ENCODE measurements at places on chromosomes 5 and 9.

DNA sequence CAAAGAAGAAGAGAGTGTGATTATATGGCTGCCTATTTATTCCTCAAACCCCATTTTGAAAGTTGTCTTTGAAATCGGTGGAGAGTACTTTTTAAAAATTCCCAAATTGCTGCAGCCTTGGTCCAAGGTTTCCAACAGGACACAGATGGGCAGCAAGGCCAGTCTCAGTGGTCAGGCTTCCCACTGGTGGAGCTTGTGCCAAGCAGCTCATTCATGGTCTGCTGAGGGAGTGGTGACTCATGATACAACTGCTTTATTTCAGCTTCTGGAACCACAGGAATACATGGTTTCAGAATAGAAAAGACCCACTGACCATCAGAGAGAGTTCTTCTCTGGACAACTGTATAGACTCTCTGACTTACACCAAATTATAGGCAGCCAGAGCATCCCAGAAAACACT, 673.1 kb upstream of the KLF4 start:
- no peak for DNase-seq

- DNase-seq: no peak
Observed at GRCh38 chr9:69980041-69980440, 63.6 kb upstream of the MAMDC2 start.

GRCh38 chr9:126341902-126342301, 15.3 kb downstream of the MVB12B start:
- DNase-seq: no peak

DNA sequence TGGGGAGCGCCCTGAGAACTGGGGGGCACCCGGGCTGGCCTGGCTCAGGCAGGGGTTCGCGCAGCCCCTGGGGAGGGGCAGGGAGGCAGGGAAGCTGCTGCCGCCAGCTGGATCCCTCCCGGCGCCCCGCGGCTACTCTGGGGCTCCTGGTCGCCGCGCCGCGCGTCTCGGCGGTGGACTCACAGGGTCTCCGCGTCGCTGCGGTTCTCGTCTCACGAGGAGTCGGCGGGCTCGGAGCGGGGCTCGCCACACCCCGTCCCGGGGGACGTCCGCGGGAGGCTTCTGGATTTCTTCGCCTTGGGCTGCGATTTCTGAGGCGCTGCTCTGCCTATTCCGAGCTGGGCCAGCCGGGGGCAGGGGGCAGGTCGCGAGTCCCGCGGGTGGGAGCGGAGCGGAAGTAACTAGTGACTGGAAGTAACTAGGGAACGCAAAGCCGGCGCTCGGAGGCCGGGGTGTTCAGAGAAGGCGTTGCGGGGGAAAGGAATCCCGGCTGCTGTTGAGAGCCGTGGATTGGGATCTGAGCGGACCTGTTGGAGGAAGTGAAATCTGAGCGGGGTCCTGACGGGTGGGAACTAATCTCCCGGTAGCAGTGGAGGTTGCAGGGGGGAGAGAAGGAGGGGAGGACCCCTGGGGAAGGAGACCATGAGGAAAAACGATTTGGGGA, 511 bp downstream of the CYSTM1 start:
- DNase-seq: no peak

- no peak for DNase-seq
Observed at GRCh38 chr5:173645890-173646574, 29.6 kb upstream of the BOD1 start.

- no peak for DNase-seq
Observed at GRCh38 chr5:65141493-65141892, 340.2 kb downstream of the ADAMTS6 start.

DNA sequence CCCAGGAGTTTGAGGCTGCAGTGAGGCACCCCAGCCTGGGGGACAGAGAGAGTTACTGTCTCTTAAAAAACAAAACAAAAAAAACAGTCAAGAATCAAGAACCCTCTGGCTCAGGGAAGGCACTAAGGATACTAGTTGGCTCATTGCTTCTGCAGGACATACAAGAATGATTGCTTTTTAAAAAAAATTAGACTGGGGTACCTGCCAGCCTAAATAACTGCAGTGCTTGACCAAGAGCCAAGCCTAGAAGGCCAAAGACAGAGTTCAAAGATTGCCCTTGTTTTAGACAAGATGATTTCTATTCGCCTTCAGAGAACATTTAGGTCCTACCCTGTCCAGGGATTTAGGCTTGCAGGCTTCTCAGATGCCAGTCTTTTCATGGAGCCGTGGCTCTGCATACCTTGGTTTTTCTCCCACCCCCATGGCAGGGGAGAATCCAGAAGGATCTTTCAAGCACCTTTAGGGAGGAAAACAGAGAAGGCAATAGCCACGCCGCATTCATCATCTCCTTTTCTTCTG, 93.7 kb upstream of the IL6ST start:
- no peak for DNase-seq

DNA sequence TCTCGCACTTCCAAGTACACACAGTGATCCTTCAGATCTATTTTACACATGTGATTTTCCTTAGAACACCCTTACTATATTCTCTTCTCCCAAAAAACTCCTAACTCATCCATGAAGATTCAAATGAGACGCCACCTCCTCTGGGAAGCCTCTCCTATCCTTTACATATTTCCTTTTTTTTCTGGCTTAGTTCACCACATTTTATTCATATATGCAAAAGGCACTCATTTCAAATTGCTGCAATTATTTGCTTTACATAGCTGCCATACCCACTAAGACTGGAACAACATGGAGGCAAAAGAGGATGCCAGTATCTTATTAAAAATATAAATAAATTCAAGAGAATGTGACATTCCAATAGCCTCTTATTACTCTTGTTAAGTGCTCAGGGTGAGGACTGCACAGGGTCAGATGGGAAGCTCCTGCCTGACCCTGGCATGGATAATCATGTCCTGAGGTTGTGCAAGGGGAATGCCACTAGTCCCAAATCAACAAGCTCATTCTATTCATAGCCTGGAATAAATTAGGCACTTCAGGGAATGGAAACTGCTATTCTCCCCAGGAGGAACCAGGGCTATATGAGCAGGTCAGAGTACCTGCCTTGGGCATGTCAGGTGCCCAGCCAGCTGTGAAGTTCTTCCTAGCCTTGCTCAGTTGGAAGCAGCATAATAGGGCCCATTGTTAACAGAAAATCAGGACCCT, 262.9 kb downstream of the FBXL17 start:
- no peak for DNase-seq

- DNase-seq: no peak
Observed at GRCh38 chr5:58860680-58861079, 277.8 kb downstream of the RAB3C start.

- DNase-seq: no peak
Observed at GRCh38 chr5:140336388-140336787, 10.0 kb downstream of the HBEGF start.

DNA sequence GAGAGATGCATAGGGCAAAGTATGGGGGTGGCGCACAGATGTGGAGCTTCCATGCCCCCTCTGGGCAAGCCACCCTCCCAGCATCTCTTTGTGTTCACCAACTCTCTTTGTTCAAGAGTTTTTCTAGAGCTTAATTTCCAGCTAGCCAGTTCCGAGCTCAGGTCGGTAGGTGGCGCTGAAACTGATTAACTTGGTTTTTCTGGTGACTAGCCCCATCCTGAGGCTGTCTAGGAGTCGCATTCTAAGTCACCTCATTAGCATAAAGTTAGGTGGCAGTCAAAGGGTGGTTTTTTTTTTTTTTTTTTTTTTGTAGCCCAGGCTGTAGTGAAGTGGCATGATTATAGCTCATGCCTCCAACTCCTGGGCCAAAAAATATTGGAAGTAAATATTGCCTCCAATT, 476.4 kb downstream of the KDM4C start:
- DNase-seq: no peak

GRCh38 chr5:153959134-153959957, 79.4 kb downstream of the FAM114A2 start:
- DNase-seq: no peak

GRCh38 chr9:30078195-30078594, 2306.2 kb upstream of the ACO1 start:
- no peak for DNase-seq

GRCh38 chr9:137390553-137391410, 32.2 kb downstream of the EXD3 start:
- DNase-seq: no peak

DNA sequence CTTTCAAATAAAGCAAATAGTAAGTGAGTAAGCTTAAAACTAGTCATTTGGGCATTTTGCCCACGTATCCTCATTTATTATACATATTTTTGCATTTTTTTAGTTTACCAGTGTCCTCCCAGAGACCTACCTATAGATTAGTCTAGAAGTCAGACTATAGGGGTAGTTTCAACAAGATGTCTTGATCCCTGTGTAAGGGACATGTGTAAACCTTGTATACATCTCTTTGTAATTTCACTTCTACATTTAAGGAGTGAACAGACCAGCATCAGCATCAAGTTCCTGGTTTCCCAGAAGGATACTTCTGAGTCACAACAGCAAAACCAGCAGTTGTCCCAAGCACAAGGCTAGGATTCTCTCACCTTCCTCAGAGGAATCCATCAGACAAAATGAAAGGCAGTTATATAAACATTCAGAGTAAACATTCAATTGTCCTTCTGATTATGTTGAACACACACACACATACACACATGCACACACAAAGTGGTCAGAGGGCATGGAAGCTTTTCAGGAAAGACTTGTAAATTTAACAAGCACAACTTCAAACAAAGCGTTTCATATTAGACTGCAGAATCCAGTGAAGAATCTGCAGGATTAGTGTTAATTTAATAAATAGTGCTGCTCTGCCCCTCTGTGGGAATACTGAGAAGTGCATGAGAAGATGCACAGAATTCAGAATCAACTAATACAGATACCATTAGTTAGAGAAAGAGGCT, 55.4 kb downstream of the HINT1 start:
- no peak for DNase-seq

- DNase-seq: no peak
Observed at GRCh38 chr5:176396330-176396729, 7.8 kb downstream of the HIGD2A start.

DNA sequence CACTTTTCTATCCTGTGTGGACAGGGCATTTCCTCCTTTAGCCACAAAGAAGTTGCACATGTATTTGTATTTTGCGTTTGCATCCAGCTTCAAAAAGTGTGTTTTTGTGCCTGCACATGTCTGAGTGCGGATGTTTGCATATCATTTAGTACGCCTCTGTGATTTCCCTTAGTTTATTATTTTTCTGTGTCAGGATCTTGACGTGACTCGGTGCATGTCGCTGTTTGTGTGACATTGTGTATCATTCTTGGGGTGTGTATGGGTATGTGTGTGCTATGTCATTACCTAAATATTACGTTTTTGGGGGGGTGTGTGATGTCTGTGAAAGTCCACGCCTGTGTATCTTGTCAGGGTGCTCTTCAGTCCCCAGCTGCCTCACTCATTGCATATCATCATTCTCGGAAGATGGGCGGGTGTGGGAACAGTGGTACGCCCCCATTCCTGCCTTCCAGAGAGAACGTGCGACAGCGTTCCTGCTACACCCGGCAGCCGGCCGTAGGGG, 416 bp upstream of the PAIP2 start:
- DNase-seq: no peak

DNA sequence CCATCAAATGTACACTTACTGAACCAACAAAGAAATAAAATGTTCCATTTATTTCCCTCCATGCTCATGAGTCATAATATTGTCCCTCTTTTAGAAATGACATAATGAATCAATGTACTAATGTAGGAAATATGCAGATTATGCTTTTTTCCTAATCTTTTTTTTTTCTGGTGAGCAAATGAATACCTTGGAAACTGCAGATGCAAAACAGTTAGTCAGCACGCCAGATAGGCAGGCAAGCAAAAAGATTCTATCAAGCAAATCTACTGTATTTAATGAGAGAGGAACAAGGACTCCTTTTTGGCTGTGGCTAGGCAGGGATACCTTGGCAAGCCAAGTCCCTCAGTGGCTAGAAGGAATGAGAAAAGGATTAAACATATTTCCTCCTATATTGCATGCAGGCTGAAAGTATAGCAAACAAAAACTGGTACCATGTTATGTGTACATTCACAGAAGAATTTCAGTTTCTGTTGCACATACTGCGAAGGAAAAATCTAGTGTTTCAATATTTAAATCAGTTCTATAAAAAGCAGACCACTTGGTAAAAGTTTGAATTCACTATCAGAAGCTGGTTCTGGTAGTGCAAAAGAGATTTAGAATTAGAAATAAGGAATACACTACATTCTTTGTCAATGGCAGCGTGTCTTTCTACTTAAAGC, 605.4 kb downstream of the TLE1 start:
- no peak for DNase-seq

GRCh38 chr9:126496781-126497659, 116.7 kb upstream of the LMX1B start:
- no peak for DNase-seq

DNA sequence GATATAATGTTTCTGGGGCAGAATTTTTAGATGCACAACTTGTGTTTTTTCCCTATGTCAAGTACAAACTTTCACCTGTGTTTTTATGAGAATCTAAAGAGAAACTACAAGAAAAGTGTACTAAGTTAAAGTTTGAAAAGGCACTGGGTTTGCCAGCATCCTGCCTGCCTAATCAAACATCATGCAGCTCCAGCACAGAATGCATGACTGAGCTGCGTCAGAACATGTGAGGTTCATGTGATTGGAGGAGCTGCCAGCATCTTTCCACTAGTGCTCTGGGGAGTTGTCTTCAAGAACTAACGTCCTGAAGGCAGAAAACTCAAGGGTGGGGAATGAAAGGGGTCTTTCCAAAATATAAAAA, 46.1 kb upstream of the RIC1 start:
- DNase-seq: no peak

DNA sequence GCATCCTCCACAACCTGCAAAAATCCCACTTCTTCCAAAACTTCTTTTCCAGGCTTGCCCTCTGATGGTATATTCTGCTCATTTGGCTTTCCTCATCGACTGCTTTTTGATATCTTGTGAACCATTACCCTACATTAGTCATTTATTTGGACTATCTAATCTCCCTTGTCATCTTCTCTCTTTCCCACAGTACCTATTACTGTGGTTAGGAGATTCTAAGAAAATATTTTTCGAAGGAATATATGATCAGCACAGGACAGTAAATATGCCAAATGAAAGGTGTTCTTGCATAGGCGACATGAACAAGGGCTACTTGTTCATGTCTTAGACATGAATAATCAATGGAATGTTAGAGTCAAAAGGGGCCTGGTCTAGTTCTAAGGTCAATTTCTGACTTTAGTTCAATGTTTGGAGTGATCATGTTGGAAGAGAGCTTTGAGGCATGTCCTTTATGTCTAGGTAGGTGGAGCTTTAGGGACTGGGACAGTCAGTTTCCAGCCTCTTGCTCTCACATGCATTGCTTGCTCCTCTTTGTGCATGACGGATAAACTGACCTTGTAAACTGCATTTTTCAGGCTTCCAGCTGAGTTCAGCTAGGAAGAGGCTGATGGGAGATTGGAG, 243.4 kb upstream of the RPS23 start:
- no peak for DNase-seq

- no peak for DNase-seq
Observed at GRCh38 chr9:125538092-125538473, 168.9 kb downstream of the MAPKAP1 start.

DNA sequence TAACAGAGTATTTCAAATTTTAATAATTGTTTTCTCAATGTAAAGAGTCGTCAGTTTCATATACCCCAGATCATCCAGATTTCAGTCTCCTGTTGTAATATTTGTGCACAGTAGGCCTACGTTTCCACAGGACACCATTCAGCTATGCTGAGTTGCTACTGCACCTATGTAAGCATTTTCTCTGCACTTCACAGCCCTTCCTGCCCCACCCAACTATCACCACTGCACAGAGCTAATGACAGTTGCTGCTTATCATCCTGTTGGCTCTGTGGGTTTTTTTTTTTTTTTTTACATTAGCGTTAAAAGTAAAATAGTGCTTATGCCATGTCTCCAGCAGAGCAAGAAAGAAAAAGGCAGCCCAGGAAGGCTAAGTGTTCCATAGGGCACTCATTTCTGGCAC, 5.9 kb upstream of the PRKACG start:
- no peak for DNase-seq

Measured in activated naive CD8-positive, alpha-beta T cell treated with anti-CD3 and anti-CD28 coated beads, Interleukin-2, amount 50 U/mL, for 16 hours (primary cell).